ENCODE measurements at places on chromosomes 2 and 18.

DNA sequence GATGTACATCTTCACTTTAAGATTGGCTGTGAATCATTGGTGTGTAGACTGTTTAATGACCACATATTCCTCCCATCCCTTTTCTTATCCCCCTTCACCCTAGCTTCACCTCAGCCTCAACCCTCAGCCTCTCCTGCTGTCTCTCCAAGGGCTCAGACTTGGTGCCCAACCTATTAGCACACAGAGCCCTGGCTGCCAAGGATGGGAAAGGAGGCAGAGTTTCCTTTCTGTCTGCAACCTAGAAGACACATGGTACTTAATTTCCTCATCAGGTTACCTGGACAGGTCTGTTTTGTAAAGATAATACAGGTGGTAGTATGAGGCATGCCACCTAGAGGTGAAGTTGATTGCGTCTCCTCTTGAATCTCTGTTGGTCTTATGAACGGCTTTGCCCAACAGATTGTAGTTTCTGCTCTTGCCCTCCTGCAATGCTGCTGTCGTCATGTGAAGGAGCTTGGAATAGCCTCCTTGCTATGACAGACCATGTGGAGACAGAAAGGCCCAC, 44.5 kb upstream of the RMND5A start:
- DNase-seq: no peak

DNA sequence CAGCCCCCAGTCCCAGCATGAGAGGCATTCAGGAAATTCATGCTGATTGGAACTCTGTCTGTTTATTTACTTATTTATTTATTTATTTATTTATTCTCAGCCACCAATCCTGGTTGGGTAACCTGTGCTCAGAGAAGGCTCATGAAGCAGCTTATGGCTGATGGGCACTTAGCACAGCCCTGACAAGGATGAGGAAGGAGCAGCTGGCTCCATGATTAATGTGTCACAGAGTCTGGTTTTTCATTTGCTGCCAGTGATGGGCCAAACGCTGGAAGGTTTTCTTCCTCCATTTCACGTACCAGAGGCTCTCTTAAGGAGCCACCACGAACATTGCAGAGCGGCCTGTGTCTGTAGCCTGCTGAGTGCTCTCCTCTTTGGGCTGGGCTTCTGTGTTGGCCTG, 28.3 kb upstream of the KCNS3 start:
- no peak for DNase-seq

DNA sequence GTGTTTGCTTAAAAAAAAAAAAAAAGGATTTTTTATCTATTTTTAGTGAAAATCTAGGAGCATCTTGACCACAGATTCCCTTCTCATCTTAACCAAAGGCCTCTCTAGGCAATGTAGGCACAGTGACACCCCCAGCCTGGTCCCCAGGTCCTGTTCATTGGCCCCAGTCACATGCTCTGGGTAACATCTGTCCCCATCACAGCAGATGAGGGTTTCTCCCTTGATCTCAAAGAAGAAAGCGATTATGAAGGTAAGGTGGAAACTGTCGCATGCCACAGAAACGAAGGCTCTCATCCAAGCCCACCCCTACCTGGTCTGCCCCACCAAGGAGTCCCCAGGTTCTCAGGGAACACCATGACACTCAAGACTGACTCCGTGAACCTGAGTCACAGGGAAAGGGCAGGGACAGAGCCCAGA, 4.7 kb downstream of the HS6ST1 start:
- DNase-seq: no peak

DNA sequence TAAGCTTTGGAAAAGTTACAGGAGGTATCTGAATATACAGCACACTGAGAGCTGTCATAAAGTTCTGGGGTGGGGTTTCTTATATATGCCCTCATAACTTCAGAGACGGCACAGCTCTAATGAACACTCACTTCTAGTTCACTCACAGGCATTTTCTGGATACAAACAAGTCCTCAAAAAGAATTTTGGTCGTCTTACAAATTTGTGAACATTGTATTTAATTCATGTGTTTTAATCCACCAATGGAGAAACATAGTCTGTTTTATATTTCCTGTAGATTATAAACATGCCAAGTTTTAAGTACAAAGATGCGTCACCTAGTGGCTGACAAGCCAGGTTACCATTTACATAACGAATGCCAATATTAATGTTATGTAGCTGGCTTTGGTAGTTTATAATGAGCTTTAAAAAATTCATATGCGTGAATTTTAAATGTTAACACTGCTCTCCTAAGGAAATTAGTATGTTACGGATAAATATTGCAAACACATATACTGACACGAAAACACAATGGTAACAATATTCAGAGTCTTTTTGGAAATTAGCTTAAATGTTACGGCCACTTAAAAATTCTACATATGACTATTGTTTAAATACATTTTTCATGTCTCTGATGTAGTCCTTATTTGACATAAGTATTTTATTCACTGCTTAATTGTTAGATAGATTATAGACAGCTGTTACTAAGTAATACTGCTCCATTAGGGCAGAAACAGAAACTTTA, 2.5 kb downstream of the COL3A1 start:
- DNase-seq: peak; percentile 73

- DNase-seq: peak; percentile 6
These were observed 141.5 kb downstream of the SPHKAP start for GRCh38 chr2:228039752-228040534.

DNA sequence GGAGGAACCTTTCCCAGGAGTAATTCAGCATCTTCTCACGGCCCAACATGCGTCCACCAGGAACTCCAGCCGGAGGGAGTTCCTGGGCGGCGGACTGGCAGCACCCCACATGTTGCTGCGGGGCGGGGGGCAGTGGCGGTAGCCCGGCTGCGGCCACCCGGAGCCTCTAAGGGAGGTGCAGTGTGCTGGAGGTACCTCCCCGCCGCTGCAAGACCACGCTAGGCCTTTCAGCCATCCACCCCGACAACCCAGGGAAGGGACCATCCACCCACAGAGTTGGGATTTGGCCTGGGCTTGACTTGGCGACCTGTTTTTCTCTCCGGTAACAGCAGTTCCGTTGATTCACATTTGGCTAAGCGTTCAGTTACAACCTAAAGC, 625 bp downstream of the LYPD6 start:
- DNase-seq: no peak

- no peak for DNase-seq
These were observed 118.9 kb downstream of the TMEM18 start for GRCh38 chr2:558302-558642.

DNA sequence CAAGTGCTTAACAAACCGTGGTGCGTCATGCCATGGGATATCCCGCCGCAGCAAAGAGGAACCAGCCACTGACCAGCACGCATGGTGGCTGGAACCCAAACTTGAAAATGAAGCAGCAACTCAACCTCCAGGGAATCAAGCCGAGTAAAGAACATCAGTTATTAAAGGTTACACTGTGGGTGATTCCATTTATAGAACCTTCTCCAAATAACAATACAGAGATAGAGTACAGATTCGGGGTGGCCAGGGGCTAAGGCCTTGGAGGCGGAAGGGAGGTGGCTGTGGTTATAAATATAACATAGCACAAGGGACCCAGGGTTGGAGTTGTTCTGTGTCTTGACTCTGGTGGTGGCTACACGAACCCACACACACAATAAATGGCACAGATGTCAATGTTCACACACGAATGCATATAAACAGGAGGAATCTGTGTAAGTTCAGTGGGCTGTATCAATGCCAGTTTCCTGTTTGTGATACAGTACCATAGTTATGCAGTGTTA, 123.1 kb downstream of the EIPR1 start:
- no peak for DNase-seq

DNA sequence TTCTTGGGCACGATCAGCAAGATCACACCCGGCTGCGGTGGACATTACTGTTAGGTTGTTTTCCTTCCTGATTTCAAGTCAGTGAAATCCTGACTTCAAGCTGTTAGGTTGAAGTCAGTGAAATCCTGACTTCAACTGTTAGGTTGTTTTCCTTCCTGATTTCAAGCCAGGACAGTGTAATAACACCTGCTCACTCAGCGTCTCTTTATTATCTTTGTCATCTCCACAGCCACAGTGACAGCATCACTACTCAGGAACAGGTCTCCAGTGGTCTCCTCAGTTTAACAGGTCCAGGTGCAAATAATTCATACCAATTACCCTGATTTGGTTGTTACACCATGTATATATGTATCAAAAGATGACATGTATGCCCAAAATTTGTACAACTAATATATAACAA, 208.1 kb upstream of the REG3G start:
- no peak for DNase-seq

DNA sequence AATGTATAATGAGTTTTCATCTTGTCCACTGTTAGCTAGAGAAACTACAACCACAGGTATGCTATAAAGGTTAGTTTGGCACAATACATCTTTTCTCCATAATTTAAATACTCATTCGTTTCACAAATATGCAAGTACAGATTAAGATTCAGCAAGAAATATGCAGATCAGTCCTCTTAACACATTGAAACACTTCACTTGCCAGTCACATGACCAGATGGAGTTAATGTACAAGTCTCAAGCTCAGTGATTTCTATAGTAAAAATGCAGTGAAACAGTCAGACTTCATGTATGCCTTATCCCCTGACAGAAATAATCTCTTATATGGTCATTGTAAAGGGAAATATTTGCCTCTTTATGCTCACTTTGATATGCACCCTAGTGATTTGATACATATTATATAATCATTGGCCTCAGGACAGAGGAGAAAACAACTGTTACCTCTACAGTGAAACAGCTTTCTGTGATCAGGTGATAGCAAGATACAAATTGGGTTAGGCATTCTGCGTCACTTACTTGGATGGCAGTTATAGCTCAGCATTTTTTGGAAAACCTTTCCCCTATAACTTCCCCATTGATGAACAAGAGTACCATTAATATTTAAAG, 104.6 kb downstream of the TCF4 start:
- DNase-seq: no peak

GRCh38 chr2:109557309-109557708, 56.5 kb downstream of the SEPTIN10 start:
- no peak for DNase-seq

- DNase-seq: no peak
These were observed 417.1 kb upstream of the CDH2 start for GRCh38 chr18:28594034-28594433.

GRCh38 chr2:118386641-118387302, 298.5 kb downstream of the INSIG2 start:
- peak; percentile 26 for DNase-seq

- no peak for DNase-seq
These were observed 290.0 kb downstream of the CYP26B1 start for GRCh38 chr2:71857636-71858035.

DNA sequence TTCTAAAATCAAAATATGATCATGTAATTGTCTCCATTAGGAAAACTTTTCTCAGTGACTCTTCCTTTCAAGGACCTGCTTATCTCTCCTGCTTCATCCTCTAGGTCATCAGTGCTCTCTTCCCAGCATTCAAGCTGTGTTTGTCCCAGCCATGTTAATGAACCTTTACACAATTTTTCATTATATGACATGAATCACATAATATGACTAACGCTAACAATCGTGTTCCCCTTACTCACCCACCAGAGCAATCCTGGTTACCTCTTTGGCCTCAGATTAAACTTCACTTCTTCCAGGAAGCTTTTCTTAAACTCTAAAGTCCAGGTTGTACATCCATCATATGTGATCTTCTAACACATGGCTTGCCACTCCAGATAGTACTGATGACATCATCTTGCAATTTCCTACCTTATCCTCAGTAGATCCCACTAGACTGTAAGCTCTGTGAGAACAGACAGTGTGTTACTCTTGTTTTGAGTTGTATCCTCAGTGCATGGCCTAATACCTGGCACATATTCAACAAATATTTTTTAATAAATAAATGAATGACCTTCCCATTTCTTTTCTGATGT, 882.9 kb upstream of the ZEB2 start:
- DNase-seq: no peak

DNA sequence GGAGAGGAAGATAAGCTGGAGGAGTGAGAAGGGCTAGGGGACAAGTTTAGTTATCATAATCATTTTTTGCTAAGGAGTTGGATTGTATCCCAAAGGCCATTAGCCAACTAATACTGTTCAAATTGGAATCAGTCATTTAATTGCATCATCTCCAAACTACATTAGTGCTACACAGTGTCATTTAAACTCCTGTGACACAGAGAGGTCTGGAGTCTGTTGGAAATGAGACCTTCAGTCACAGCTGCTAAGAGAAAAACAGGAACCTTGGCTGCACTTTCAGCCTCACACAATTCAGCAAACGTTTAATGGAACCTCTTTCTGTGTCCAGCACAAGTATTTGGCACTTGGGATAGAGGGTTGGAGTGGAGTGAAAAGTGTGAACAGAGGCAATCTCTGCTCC, 175.5 kb upstream of the MGAT5 start:
- DNase-seq: no peak

DNA sequence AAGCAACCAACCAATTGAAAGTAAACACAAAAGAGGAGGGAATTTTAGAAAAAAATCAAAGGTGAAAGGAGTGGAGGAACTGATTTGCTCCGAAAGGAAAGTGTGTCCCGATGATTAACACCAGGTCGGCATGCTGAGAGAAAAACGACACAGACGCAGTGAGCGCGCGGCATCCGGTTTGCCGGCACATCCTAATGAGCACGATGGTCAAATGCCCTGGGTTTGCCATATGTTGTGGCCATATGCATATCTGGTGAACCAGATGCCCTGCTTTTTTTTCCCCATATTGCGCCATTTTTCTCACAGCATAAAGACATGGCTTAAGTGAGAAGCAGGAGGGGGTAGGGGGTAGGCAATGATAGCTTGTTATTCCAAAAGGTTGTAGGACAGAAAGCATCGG, 626.7 kb downstream of the BCL11A start:
- no peak for DNase-seq

DNA sequence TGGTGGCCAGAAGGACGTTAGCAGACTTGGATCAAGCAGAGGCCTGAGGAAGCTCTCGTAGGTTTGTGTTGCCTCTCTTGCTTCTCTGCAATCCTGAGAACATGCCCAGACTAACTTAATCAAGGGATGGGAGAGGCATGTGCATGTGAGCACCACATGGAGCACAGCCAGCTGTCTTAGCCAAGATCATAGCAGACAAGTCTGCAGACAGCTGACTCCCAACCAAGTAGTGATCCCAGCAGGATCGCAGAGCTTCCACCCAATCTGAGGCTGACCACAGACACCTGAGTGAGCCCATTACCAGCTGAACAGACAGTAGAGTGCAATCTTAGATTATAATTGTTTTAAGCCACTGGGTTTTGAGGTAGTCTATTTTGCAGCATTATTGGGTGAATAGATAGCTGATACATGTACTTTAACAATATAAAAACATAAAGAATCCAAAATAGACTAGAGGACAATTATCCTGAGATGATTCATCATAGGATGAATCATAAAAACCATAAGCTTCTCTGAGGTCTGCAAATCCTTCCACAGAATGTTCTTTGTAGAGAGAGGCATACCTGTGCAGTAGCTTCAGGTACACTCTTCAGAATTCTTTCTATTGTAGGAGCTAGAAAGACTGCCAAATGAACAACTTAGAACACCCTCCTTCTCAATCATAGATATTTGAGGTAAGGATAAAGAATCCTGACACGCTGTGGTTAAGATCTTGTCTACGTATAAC, 25.2 kb upstream of the FAM110C start:
- no peak for DNase-seq

GRCh38 chr2:20352230-20352578, 1.6 kb upstream of the PUM2 start:
- no peak for DNase-seq

GRCh38 chr2:204796581-204796980, 251.3 kb downstream of the PARD3B start:
- DNase-seq: no peak

Data from fibroblast of the conjunctiva (primary cell).